ENCODE measurements at places on chromosomes 13 and 19.

- no peak for DNase-seq
Measured at GRCh38 chr13:60273971-60274527, 110.3 kb upstream of the DIAPH3 start.

DNA sequence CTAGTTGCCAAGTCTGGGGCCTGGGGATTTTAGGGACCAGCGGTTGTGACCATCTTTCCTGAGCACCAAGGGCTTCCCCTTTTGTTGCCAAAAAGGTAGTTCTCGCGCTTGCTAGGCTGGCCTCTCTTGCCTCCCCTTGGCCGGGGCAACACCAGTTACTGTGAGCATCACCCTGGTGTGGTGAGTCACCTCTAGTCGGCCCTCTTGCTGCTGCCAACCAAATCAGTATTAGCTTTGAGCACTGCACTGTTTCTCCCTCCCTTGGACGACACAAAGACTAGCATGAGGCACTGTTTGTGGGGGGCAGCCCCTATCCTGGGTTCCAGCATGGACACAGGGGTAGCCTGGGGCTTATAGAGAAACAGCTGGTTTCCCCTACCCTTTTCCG, 6.9 kb downstream of the SYDE1 start:
- no peak for DNase-seq

- no peak for DNase-seq
Measured at GRCh38 chr19:57276430-57276829, 3.9 kb upstream of the ZNF460 start.

DNA sequence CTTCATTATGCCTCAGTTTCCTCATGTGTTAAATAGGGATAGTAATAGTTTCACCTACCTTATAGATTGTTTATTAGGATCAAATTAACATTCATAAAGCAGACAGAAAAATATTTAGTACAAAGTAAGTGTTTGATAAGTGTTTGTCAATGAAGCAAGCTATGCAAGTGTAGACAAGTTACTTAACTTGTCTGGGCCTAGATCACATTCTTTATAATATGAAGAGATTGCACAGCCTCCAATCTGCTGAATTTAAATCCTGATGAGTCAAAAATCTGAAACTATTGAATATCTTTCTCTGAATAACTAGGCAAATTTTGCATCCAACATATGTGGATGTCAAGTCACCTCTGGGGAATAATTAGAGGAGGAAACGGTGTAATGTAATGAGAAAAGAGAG, 170.5 kb downstream of the MZT1 start:
- no peak for DNase-seq

DNA sequence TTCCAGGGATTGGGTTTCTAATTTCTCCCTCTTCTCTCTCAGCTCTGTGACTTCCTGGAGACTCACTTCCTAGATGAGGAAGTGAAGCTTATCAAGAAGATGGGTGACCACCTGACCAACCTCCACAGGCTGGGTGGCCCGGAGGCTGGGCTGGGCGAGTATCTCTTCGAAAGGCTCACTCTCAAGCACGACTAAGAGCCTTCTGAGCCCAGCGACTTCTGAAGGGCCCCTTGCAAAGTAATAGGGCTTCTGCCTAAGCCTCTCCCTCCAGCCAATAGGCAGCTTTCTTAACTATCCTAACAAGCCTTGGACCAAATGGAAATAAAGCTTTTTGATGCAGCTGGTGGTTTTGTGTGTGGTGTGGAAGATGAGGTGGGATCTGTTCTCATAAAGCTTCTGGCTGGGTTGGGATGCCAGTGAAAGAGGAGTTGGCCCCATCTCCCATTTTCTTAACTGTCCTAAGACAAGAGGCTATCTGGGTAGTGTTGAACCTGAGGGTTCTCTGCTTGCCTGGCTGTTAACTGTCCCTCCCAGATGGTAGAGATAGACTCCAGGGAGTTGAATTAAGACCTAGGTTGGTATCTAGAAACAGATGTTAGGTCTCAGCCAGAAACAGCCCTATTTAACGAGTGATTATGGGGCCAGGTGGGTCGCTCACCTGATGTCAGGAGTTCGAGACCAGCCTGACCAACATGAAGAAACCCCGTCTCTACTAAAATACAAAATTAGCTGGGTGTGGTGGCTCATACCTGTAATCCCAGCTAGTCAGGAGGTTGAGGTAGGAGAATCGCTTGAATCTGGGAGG, 1.6 kb downstream of the FTL start:
- no peak for DNase-seq

- no peak for DNase-seq
Measured at GRCh38 chr19:16895467-16896145, 6.8 kb downstream of the F2RL3 start.

GRCh38 chr19:13011653-13012389, 16.5 kb downstream of the NFIX start:
- DNase-seq = no peak

- no peak for DNase-seq
Measured at GRCh38 chr13:99327761-99328160, 20.6 kb upstream of the GPR183 start.

All from stimulated activated naive CD4-positive, alpha-beta T cell (primary cell).